ENCODE measurements at places on chromosomes 12 and 14.
A peak's percentile ranks its signal among the peaks of the same experiment; 100 is the strongest.

- DNase-seq, result no peak
Observed at GRCh38 chr12:132079200-132079599, 64.9 kb downstream of the DDX51 start.

- DNase-seq, result no peak
Observed at GRCh38 chr12:78395961-78396360, 468.6 kb upstream of the SYT1 start.

DNA sequence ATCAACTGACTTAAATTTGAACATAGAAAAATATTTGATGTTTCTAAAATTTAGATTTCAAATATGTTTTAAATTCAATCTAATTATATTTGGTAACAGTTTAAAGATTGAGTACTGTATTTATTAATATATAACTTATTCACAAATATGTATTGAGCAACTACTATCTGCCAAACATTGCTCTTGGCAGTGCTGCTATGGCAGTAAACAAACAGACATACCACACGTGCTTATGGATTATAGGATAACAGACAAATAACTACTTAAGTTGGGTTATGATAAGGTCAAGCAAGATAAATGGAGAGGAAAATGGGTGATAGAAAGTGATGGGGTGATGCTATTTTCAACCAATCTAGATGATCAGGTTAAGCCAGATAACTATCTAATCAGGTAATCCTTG, 538.1 kb downstream of the C12orf50 start:
- no peak for DNase-seq

GRCh38 chr12:121927813-121928212, 9.4 kb downstream of the CFAP251 start:
- no peak for DNase-seq

DNA sequence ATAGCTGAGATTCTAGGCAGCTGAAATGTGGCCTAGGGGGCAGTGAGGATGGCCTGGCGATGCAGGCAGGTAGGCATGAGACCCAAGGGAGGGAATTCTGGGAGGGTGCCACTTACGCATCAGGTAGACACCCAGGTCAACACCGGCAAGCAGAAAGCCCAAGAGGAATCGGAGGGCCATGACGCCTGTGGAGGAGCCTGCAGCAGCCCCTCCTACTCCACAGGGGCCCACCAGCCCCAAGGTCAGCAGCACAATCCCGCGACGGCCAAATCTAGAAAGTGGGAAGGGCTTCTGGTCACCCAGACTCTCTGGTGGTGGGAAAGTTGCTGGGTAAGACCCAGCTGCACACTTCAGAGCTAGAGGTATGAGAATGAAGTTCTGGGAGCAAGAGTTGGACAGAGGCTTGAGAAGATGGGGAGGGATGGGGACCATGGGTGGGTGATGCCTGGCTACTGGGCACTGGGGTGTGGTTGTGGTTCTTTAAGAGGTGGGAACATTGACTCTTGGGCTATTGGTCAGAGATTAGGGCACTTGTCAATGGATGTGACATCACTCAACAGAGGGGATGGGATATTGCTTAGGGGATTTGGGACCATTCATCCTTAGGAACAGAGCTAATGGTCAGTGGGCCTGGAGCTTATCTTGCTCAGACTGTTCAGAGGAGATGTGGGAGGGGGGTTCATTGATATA, 3.4 kb downstream of the SLC22A17 start:
- peak; percentile 21 for DNase-seq

GRCh38 chr12:112370868-112371510, 11.2 kb downstream of the HECTD4 start:
- DNase-seq, result no peak

DNA sequence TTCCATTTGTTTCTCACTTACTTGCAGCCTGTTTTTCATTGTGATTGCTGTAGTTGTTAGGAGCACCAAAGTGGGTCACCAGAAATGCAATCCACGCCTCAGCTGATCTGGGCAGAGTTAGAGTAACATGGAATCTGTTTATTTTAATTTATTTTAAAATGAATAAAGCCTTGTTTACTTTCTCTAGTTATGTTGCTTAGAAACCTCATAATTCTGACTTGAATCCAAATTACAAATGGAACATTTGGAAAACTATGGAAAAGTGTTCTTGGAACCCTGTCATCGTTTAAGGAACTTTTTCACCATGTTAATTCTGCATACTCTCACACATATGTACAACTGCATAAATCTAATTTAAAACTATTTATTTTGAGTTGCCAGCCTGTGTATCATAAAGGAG, 92.2 kb upstream of the DAAM1 start:
- no peak for DNase-seq

All from GM13976 (cell line).